Right renal cortex interstitium (tissue), 3 donors: ENCODE measurements at places on chromosomes 1 and 21.

- DNase-seq: no peak
Observed at GRCh38 chr1:241167121-241167630, 189.8 kb downstream of the RGS7 start.

- DNase-seq: no peak
Observed at GRCh38 chr1:29990304-29990703, 733.1 kb downstream of the MATN1 start.

DNA sequence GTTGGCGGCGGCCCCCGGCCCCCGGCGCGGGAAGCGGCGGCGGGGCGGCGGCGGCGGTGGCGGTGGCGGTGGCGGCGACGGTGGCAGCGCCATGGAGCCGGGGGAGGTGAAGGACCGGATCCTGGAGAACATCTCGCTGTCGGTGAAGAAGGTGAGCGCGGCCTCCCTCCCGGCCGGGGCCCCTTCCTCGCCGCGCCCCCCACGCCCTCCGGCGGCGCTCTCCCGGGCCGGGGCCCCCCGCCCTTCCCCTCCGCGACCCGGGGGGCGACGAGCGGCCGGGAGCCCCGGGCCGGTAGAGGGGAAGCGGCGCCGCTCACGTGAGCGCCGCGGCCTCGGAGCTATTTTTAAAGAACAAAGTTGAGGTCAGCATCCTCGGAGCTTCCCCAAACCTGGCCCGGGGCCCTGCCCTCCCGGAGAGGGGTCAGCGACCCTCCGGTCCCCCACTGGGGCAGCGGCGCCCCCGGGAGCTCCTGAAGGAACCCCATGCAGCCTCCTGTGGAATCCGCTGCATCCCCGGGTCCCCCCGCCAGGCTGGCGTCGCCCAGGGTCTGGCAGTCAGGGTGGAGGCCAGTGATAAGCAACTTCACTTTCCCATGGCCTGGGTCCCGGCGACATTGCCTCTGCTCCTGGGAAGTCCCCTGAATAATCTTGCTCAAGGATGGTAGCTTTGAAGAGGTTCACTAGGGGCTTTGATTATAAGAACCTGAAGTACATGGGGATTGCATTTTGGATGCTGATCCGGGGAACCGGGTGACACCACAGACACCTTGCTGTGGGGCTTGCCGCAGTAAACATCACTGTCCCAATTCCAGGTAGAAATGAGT is 560 bp downstream of the PLEKHM2 start:
- no peak for DNase-seq

GRCh38 chr1:1895060-1895418 is 4.2 kb upstream of the GNB1 start:
- DNase-seq: no peak
